ENCODE measurements at places on chromosomes 2 and 18.
A peak's percentile ranks its signal among the peaks of the same experiment; 100 is the strongest.

DNA sequence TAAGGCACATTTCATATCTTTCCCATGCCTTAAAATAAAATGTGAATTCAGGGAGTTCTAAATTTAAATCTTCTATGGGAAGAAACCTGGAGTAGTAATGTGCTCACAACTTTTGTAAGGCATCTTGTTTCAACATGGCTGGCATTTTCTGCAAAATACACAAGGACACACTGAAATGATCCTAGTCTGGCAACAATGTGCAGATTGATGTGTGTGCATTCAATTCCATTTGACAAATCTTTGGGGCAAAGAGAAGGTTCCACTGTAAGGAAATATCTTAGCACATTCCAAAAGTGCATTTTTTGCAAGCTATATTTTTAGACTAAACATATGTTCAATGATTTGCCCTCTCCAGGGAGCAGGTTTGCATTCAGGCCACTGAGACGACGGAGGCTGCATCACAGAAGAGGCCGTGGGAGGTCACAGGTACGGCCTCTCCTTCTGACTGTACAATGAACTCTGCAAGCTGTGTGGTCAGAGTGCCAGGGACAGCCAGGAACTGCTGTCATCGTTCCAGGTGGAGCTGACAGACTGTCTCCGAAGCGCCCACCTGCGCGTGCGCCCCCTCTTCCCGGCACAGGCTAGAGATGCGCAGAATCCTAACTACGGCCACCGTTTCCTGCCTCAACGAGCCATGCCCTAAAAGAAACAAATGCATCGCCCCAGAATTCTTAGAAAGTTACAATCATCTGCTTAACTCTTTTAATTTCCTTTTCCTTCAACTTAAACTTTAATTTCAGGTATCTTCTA lies 149.2 kb upstream of the POU3F3 start:
- DNase-seq = no peak

- DNase-seq = no peak
Observed at GRCh38 chr2:31075941-31076590, 62.2 kb downstream of the GALNT14 start.

DNA sequence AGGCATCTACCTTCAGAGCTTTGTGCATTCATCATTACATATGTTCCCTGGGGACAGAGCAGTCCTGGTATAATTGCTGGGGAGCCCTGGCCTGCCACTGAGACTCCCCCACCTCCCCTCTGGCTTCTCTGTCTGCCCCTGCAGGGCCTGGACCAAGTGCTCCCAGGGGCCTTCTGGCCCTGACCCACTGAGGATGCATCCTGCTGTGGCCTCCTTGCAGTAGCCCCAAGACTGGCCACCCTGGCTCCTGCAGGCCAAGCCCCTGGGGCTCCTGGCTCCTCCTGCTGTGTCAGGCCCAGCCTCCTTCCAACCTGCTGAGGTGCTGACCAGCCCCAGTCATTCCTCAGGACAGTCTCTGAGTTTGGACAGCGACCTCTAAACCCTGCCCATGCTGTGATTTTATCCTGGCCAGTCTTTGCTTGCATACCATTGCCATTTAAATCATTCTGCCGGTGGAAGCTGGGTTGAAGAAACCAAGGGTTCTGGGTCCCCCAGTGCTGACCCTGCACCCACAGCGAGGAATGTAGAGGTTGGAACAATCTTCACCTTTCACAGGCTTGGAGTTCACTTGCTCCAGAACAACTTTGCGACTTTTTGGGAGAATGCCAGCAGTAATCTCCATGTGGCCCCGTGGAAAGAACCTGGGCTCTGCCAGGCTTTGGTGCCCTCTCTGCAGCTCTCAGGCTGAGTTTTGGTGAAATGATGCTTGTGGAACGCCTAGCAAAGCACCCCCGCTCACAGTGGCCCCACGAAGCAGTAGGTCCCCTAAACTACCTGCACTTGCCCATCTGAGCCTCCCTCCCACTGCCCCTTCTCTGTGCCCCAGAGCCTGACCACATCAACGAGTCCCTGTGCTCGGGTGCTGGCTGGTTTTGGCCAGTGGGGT lies 167.3 kb upstream of the GLI2 start:
- no peak for DNase-seq

- no peak for DNase-seq
Observed at GRCh38 chr2:237289139-237289538, 124.8 kb downstream of the COL6A3 start.

- DNase-seq = peak; percentile 20
Observed at GRCh38 chr2:227932403-227932802, 61.0 kb downstream of the DAW1 start.

DNA sequence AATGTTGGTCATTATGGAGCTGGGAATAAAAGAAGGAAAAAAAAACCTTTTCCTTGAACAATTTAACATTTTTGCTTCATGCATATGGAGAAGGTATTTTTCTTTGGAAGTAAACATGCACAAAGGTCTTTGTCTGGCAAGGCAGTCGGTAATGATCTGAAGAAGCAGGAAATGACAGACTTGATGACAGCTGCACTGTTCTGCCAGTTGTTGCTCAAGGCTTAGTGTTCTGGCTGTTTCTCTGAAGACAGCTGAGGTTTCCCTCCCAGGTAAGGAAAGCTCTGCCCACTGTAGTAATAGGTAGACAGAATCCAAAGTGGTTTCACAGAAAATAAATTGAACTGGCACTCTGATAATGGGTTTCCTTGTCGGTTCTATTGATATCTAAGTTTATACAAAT lies 308.4 kb upstream of the GCFC2 start:
- DNase-seq = peak; percentile 28

- DNase-seq = peak; percentile 67
Observed at GRCh38 chr2:50401772-50402653, 629.9 kb downstream of the NRXN1 start.

- no peak for DNase-seq
Observed at GRCh38 chr2:217077831-217078407, 218.1 kb upstream of the TNP1 start.

DNA sequence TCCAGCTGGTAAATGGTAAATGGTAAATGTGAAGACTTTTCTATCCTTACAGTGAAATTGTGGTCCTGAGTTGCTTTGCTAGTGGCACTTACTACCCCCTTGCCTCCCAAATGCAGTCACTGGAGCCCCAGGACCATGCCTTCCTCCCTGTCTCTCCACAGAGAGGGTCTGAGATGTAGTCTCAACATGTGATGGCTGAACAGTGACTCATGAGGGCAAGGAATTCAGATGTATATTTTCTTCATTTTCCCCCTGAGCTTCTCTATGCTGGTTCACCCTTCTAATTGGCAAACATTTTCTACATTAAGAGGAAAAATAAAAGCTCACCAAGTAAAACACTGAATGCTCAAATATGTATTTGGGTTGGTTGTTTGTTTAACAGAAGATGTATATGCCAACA lies 232.0 kb downstream of the SH3BP4 start:
- no peak for DNase-seq

DNA sequence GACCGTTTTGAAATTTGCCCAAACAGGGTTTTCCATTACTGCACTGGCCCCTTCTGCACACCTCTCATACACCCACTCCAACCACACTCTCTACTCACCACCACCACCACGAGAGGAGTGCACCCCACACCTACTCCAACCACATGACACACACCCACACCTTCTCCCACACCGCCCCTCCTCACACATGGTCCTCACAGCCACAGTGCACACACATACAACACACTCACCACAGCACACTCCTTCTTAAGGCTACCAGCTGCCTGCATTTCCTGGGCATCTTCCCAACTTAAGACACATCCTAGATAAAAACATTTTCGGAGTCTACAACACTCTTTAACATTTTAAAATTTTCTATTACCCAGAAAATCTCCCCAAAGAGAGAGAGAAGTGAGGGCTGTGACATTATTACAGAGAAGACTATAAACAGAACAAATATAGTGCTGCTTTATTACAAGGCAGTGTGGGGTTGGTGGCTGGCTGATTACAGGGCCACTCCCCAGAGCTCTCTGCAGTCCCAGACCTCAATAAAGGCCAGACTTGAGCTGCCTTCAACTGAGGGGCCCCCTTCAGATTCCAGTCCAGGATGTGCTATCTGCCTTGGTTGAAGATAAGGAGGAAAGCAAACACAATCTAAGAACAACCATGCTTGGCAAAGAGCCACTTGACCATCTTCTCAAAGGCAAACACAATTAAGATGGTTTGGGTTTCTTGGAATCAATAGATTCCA lies 36.1 kb downstream of the NHEJ1 start:
- no peak for DNase-seq

GRCh38 chr2:23445450-23445868 lies 60.5 kb downstream of the KLHL29 start:
- DNase-seq = no peak

DNA sequence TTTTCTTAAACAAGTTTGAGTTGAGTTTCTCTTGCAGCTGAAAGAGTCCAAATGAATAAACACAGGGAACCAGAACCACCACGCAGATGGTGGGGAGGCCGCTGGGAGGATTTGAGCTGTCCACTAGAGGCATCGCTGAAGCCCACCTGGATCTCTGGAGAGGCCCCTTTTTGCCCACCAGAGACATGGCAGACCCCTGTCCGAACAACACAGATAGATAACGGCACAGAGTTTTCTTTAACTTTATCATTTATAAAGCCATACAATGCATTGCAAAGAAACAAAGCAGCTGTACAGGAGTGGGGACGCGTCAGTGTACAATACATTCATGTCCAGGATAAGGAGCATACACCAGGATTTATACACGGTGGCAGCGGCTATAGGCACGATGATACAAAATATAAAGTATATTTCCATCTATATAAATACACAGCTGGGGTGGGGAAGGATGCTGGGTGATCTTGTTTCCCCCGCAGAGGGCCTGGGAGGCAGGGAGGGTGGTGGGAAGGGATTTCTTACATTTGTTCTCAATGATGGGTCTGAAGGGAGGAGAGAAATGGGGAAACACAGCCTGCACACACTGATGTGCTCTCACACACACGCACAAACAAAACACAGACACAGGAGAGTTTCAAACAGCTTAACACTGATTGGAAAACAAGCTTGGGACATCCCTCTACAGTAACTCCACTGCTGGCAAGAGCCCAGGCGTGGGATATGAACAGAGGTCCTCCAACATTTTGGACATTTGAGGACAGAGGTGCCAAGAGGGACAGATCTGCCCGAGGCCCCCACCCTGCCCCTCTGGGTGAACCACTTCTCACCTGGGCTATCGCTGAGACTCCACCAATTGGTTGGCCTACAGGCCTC lies 203.0 kb downstream of the TNS1 start:
- no peak for DNase-seq

DNA sequence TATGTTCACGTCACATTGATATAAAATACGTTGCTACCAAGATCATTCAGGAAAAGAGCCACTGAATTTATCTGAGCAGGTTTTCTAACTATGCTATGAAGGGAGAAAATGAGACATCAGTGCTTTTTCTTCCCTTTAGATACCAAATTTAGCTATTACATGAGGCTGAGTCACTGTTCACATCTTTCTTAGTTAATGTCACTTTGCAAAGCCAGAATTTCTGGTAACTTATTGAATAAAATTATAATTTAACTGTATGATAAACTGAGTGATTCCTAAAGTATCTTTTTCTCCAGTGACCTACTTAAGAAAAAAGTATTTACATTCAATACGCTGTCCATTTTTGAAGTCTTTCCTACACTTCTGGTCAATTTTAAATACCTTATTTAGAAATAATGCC lies 22.7 kb downstream of the C1D start:
- no peak for DNase-seq

DNA sequence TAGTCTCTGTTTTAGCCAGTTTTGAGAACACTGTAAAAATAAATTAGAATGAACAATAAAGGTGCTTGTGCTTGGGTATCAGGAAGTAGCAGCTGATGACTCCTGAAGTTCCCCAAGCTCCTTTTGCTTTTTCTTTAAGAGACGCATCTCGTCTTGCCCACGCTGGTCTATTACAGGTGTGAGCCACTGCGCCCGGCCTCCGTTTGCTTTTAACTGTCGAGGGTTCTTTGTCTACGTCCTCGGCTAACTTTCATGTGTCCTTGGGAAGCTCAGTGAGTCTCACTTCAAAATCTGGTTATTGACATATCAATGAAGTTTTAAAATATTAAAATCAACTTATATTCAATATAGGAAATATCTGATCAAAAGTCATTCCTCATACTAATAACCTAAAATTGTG lies 246.5 kb downstream of the FBXO15 start:
- no peak for DNase-seq

GRCh38 chr2:71069376-71069775 lies 928 bp downstream of the NAGK start:
- no peak for DNase-seq

- DNase-seq = no peak
Observed at GRCh38 chr18:40832362-40832761, 1122.7 kb upstream of the PIK3C3 start.

- no peak for DNase-seq
Observed at GRCh38 chr2:218022851-218023530, 20.2 kb upstream of the TNS1 start.

- no peak for DNase-seq
Observed at GRCh38 chr2:215019085-215019484, 119.3 kb downstream of the ABCA12 start.

- peak; percentile 78 for DNase-seq
Observed at GRCh38 chr2:232781765-232782164, 5.4 kb upstream of the KCNJ13 start.

GRCh38 chr2:12270876-12271588 lies 445.7 kb upstream of the TRIB2 start:
- no peak for DNase-seq

DNA sequence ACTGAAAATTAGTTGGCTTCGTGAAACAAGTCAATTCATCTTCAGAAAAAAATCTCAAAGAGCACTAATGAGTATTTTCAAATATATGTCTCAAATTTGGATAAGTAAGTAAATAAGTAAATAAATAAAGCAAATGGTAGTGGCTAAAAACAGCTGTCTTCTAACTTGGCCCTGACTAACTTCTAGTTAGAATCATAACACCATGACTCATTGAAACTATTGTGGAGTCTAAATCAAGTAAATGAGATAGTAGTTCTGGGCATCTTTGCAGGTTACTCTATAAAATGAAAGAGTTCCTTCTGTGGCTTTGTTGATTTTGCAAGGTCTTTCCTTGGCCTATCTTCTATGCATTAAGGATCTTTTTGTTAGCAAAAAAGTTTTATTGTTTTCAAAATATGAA lies 110.7 kb downstream of the SLC8A1 start:
- no peak for DNase-seq

- DNase-seq = no peak
Observed at GRCh38 chr18:75110311-75110710, 98.6 kb downstream of the PTGR3 start.

GRCh38 chr2:60260639-60261296 lies 292.7 kb downstream of the BCL11A start:
- DNase-seq = peak; percentile 40

DNA sequence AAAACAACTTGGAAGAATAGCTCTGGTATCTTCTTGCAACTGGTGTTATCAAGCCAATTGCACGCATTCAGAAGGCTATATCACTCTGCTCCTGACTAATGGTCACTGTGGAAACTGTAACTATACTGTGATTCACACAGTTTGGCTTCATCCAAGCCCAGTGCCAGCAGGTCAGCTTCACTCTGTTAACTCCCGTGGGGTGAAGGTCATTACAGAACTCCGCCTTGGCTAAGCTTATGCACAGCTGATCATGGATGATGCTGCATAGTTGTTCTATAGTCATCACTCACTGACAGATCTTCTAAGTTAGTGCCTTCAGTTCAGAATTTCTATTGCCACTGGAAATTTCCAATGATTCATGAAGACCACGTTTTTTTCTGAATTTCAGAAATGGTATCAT lies 497.2 kb upstream of the NETO1 start:
- DNase-seq = no peak

GRCh38 chr2:26033270-26033817 lies 540 bp upstream of the RAB10 start:
- peak; percentile 90 for DNase-seq
